ENCODE measurements at places on chromosomes 3 and 15. TPM values are rescaled to one million over a fixed set of nuclear protein-coding genes. Genes with fewer than 3 reads are reported as not detected.

Gene CFAP44
- total RNA-seq = 2.4 TPM

Gene QTRT2
- total RNA-seq = 30.1 TPM

Gene CYP19A1
- not detected for total RNA-seq

Gene EFCAB12
- total RNA-seq = not detected

Gene LRRIQ4
- total RNA-seq = 0.41 TPM

Gene GOLGA8K
- total RNA-seq = not detected

Gene MRAS
- total RNA-seq = 35.0 TPM

Gene EIF4A2
- total RNA-seq = 292 TPM

Gene SIDT1
- 0.14 TPM for total RNA-seq

Gene CCDC191
- total RNA-seq = 3.4 TPM

Gene HHLA2
- not detected for total RNA-seq

Measured in kidney epithelial cell (primary cell).